ENCODE measurements at places on chromosomes 3 and 15.
A peak's percentile ranks its signal among the peaks of the same experiment; 100 is the strongest.

- DNase-seq: no peak
Observed at GRCh38 chr3:186670155-186670554, 4.3 kb downstream of the HRG start.

DNA sequence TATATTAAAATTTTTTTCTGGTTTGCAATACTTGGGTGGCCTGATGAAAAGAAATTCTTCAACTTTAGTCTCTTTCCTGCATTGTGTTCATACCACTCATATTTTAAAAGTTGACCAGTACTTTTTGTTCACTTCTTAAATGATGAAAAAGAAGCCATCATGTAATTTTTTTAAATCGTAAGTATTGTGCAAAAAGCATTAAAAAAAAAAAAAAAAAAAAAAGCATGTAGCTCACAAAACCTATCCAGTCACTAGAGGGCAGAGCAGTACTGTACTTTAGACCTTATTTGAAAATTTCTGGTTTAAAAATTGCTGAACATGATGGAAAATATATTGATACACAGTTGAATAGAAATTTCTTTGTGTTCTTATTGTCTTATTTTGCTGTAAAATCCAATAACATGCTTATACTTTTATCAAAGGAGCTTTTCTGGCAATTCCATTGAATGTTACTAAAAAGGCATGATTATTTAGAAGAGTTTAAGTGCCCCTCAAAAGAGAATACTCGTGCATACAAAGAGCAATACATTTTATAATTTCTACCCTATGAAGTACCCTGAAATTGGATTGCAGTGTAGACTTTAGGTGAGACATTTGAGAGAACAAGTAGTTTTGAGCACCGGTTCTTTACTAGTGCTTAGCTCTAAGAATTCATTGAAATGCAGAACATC, 137.7 kb downstream of the BBX start:
- no peak for DNase-seq

GRCh38 chr3:27326629-27327545, 42.3 kb downstream of the NEK10 start:
- no peak for DNase-seq

DNA sequence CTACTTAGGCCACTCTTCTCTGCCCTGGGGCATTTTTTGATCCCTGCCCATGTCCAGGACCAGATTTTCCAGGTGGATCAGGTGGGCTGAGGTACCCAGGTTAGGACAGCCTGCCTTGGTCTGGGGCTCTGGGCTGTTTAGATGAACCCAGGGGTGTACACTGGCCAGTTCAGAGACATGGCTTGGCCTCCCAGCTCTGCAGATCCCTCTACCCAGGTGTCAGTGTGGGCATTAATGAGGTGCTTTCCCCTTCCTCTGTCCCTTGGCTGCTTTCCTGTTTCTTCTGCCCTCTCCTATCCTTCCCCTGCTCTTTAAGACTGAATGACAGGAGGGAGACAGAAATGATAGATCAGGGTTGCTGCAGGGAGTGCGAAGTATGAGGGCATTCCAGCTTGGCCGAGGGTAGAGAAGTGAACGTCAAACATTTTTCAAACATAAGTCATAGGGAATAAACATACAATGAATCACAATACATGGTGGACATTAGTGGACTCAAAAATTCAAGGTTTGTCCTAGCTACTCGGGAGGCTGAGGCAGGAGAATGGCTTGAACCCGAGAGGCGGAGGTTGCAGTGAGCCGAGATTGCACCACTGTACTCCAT, 30.5 kb downstream of the RTP1 start:
- DNase-seq: no peak

DNA sequence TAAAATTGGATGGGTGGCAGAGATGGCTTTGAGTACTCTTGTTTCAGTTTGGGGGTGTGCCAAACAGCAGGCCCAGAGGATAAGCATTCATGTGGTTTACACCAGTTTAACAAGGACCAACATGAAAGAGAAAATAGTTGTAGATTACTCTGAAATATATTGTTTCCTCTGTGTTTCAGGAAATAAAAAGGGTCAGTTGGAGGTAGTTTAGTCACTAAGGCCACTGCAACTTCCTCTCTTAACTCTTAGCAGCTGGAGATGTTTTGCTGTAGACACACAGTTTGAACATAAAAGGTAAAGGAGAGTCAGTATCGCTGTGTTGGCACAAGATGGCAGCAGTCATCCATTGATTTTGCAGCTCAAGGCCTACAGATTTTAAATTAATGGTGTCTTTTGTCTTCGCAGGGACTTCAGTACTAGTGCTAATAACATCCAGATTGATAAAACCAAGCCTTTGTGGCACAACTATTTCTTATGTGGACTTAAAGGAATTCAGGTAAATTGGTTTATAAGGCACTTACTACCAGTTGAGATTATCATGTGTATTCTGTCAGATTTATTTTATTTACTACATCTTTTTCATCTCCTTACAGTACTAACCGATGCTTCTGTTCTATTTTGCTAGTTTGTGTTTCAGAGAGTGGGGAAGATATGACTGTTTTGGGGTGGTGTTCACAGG, 65.5 kb downstream of the GALK2 start:
- peak; percentile 37 for DNase-seq

DNA sequence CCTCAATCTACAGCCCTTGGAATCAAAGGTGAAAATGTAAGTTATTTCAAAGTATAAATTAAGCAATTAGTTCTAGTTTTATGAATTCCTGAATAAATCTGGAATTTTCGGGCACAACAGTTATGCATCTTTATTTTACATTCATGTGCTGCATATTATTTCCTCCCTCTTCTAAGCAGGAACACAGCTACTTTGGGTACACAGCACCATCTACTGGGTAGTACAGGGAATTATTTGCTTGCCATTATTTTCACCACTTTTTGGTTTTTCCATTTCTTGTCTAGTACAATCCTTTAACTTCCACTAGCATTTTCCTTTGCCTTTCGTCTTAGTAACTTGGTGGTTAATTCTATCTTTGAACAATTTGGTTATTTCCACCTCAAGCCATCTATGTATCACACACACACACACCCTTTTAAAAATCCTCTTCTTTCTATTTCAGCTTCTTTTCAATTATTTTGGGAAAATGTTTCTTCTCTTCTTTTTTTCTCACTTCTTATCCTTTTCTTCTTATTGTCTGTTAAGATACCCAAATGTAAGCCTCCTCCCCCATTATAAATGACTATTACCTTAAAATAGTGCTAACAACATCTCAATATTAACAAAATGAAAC, 451.0 kb downstream of the MFSD1 start:
- no peak for DNase-seq

DNA sequence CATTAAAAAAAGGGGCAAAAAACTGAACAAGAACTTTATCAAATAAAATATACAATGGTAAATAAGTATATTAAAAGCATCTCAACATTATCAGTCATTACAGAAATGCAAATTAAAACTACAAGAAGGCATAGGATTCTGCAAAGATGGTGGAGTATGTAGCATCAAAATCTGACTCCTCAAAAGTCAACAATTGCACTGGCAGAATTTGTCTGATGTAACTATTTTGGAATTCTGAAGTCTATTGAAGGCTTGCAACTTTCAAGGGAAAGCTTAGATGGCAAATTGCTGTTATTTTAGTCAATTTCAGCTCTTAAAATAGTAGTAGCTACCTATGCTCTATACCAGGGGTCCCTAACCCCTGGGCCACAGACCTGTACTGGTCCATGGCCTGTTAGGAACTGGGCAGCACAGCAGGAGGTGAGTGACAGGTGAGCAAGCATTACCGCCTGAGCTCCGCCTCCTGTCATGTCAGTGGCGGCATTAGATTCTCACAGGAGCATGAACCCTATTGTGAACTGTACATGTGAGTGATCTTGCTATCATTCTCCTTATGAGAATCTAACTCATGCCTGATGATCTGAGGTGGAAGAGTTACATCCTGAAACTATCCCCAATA, 107.6 kb downstream of the TGFBR2 start:
- no peak for DNase-seq

Measured in frontal cortex (tissue), 4 donors.